ENCODE measurements at places on chromosomes 6 and 20. TPM values are rescaled to one million over a fixed set of nuclear protein-coding genes. Genes with fewer than 3 reads are reported as not detected.

The KHDRBS2 gene
- not detected for total RNA-seq

The KCNQ5 gene
- total RNA-seq, result 4.5 TPM

The UNC93A gene
- not detected for total RNA-seq

The MTFR2 gene
- total RNA-seq, result not detected

The CCM2L gene
- 38.6 TPM for total RNA-seq

The ANKRD66 gene
- total RNA-seq, result not detected

The RAB32 gene
- 89.2 TPM for total RNA-seq

The SRMS gene
- total RNA-seq, result not detected

The SGK2 gene
- 0.32 TPM for total RNA-seq

The SLC4A11 gene
- total RNA-seq, result 1.6 TPM

The CNKSR3 gene
- 9.7 TPM for total RNA-seq

- no peaks in the 10 kb centered on the region for H3K27me3 ChIP-seq
- no peak for DNase-seq
- H3K36me3 ChIP-seq, result no peaks in the 10 kb centered on the region
- H3K4me3 ChIP-seq, result no peak overlapping the region
Measured at GRCh38 chr6:10676403-10676802, 18.0 kb downstream of the C6orf52 start.

DNA sequence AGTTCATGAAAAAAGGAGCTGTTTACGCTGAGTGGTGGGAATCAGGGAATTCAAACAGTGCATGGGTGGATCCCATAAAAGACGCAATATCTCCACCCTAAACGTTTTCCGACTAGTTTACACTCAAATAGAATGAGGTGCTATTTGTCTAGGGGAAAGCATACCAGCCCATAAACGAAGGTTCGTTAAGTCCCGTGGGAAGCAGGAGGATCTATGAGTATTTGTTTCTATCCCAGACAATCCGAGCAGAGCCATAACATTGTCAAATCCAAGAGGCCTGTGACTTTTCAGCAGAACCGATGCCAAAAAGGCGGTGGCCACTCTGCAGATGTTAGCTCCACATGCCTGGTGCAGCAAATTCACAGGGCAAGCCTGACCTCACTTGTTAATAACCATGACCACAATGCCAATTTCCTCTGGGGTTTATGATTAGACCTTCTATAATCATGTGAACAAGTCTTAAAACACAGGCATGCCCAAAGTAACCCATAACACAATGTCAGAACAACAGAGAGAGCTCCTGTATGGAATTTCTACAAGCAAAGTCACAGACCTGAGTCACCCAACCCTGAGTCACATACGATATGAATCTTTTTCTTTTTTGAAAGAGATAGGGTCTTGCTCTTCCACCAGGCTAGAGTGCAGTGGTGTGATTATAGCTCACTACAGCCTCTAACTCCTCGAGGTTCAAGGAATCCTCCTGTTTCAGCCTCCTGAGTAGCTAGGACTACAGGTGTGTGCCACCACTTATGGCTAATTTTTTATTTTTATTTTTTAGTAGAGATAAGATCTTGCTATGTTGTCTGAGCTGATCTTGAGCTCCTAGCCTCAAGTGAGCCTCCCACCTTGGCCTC is 123.3 kb downstream of the KIF13A start:
- H3K27ac ChIP-seq, result peak overlapping the region; percentile 88
- peaks cover 16% of the 10 kb centered on the region for H3K4me1 ChIP-seq
- H3K27me3 ChIP-seq, result no peaks in the 10 kb centered on the region
- H3K4me3 ChIP-seq, result peak overlapping the region; percentile 25
- no peak for DNase-seq

DNA sequence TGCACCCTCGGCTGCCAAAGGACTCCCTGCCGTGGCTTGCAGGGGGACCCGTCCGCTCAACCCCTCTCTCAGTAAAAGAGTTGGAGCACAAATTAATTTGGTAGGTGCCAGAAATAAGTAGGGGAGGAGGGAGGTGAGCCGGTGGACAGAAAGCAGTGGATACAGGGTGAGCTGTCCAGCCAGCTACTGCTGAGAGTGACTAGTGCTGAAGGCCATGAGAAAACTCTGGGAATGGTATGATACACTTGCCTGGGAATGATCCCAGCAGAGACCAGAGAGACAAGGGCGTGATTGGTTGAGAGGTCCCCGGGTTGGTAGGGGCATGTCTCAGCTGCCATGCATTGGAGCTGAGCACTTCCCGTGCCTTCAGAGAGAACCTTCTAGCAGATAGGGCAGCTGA is 15.7 kb downstream of the FOXQ1 start:
- no peak overlapping the region for H3K4me3 ChIP-seq
- no peak overlapping the region for H3K27ac ChIP-seq
- peaks cover 2% of the 10 kb centered on the region for H3K27me3 ChIP-seq
- no peaks in the 10 kb centered on the region for H3K36me3 ChIP-seq

DNA sequence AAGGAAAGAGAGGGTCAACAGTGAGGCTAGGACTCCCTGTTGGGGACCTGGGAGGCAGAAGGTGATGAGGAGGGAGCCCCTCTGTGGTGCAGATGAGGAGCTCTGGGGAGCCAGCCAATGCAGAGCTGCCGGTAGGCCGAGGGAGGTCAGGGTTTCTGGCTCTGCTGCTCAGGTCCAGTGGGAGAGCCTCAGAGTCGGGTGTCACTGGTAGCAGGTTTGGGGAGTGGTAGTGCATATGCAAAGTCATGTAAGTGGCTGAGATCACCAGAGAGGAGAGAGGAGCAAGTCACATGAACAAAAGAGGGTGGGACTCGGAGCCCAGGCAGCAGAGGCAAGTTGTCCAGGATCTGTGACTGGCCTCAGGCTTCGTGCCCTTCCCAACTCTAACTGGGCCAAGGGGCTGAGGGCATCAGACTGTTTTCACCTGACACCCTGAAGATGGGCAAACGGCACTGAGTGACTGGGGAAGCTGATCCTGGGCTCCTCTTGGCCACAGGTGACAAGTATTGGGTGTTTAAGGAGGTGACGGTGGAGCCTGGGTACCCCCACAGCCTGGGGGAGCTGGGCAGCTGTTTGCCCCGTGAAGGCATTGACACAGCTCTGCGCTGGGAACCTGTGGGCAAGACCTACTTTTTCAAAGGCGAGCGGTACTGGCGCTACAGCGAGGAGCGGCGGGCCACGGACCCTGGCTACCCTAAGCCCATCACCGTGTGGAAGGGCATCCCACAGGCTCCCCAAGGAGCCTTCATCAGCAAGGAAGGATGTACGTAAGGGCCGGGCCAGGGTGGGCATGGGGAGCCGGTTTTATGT is 6.6 kb downstream of the MMP24OS start:
- H3K27me3 ChIP-seq, result no peaks in the 10 kb centered on the region
- H3K27ac ChIP-seq, result no peak overlapping the region

DNA sequence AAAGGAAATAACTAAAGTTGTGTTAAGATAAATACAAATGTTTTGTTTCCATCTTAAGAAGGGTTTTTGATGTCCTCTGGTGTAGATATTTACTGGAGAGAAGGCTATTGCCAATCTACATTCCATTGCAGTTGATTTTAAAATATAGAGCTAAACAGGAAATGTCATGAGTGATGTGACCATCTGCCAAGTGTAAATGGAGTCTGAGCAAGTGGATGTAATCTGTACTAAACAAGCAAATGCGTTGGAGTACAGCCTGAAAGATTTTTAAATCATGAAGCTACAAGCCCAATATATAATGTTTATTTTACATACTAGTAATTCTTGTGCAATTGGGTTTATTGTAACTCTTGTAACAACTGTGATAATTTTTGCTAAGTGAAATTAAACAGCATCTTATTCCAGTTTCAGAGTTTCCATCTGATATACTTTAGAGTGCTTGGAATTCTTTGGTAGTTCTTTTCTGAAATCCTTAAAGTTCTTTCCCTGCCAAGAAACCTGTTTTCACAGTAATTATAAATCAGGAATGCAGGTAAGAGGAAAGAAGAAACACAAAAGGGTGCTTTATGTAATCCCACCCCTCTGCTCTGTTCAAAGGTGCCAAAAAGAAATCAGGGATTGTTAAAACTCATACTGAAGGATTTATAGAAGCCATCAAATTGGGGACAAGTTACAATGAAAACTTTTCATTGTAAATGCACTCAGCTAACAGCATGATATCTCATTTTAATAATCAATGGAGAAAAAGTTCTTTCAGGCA is 47.2 kb upstream of the FLRT3 start:
- no peak overlapping the region for H3K4me3 ChIP-seq
- no peaks in the 10 kb centered on the region for H3K4me1 ChIP-seq

GRCh38 chr6:12916006-12916405 is 199.4 kb downstream of the PHACTR1 start:
- H3K27me3 ChIP-seq, result no peaks in the 10 kb centered on the region
- H3K27ac ChIP-seq, result no peak overlapping the region
- no peaks in the 10 kb centered on the region for H3K4me1 ChIP-seq
- DNase-seq, result no peak

- H3K4me1 ChIP-seq, result no peaks in the 10 kb centered on the region
- no peak overlapping the region for H3K27ac ChIP-seq
- H3K27me3 ChIP-seq, result no peaks in the 10 kb centered on the region
Measured at GRCh38 chr6:140355476-140355875, 981.0 kb upstream of the CITED2 start.

- no peaks in the 10 kb centered on the region for H3K4me1 ChIP-seq
- H3K27me3 ChIP-seq, result no peaks in the 10 kb centered on the region
- DNase-seq, result no peak
- no peak overlapping the region for H3K27ac ChIP-seq
Measured at GRCh38 chr6:5302995-5303622, 41.8 kb downstream of the FARS2 start.

DNA sequence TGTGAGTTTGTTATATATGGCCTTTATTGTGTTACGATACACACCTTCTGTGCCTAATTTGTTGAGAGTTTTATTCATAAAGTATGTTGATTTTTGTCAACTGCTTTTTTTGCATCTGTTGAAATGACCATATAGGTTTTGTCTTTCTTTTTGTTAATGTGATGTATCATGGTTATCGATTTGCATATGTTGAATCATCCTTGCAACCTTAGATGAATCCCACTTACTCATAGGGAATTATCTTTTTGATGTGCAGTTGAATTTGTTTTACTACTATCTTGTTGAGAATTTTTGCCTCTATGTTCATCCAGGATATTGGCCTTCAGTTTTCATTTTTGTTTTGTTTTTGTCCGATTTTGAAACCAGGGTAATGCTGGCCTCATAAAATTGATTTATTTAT is 45.7 kb upstream of the TPD52L1 start:
- no peaks in the 10 kb centered on the region for H3K36me3 ChIP-seq
- DNase-seq, result no peak
- no peak overlapping the region for H3K27ac ChIP-seq
- no peaks in the 10 kb centered on the region for H3K4me1 ChIP-seq

DNA sequence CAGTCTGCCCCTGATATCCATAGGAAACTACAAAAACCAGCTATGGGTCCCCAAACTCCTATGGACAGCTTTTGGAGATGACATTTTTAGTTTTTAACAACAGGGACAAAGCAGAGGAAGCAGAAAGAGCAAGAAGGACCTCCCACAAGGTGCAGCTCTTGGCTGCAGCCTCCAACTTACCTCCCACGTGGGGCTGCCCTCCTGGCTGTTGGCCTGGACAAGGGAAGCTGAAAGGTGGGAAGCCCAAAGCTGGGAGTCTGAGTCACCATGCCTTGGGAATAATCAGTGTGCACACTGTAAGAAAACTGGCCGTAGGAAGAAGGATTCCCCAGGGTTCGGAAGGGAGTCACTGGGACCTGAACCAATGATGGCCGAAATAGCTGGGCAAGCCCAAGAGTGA is 51.8 kb upstream of the PAX1 start:
- no peak overlapping the region for H3K4me3 ChIP-seq
- no peaks in the 10 kb centered on the region for H3K4me1 ChIP-seq
- H3K27ac ChIP-seq, result no peak overlapping the region
- H3K27me3 ChIP-seq, result no peaks in the 10 kb centered on the region
- H3K36me3 ChIP-seq, result no peaks in the 10 kb centered on the region

DNA sequence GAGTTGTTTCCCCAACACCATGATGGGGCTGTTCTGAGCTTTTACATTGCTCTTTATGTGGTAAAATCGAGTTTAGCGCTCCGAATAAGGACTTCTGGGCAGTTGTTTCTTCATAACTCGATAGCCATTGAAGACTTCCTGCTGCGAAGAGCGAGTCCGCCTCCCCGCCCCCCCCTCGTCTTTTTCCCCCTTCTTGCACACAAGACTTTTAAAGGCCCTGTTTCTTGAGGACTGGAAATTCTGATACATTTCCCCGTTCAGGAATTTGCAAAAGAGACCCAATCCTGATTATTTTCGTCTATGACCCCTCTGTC is 1.5 kb upstream of the CITED2 start:
- DNase-seq, result no peak
- peak overlapping the region; percentile 69 for H3K4me3 ChIP-seq
- no peaks in the 10 kb centered on the region for H3K27me3 ChIP-seq
- peak overlapping the region; percentile 92 for H3K27ac ChIP-seq
- H3K4me1 ChIP-seq, result peaks cover 12% of the 10 kb centered on the region

- no peaks in the 10 kb centered on the region for H3K4me1 ChIP-seq
- H3K4me3 ChIP-seq, result no peak overlapping the region
- H3K27me3 ChIP-seq, result no peaks in the 10 kb centered on the region
Measured at GRCh38 chr6:4948781-4949450, 54.9 kb downstream of the RPP40 start.
